SJCRH30 (cell line): ENCODE measurements at places on chromosomes 13 and 19. TPM values are rescaled to one million over a fixed set of nuclear protein-coding genes. Genes with fewer than 3 reads are reported as not detected.

SPTBN4 gene
- total RNA-seq = 0.13 and 0.32 TPM in 2 replicates

CGB2 gene
- total RNA-seq = not detected in 2 replicates

NMRK2 gene
- total RNA-seq = 0.79 and 1.1 TPM in 2 replicates

HNRNPM gene
- total RNA-seq = 191 and 195 TPM in 2 replicates

EIF3K gene
- 320 and 322 TPM in 2 replicates for total RNA-seq

CYP4F2 gene
- total RNA-seq = not detected in 2 replicates

GRCh38 chr19:29751932-29752331, 36.9 kb upstream of the C19orf12 start:
- peaks cover 6% of the 10 kb centered on the region; the same call in 1 of the 2 replicates for H3K27me3 ChIP-seq
- H3K4me3 ChIP-seq = no peak overlapping the region
- no peak overlapping the region for H3K27ac ChIP-seq
- no peak for DNase-seq

DNA sequence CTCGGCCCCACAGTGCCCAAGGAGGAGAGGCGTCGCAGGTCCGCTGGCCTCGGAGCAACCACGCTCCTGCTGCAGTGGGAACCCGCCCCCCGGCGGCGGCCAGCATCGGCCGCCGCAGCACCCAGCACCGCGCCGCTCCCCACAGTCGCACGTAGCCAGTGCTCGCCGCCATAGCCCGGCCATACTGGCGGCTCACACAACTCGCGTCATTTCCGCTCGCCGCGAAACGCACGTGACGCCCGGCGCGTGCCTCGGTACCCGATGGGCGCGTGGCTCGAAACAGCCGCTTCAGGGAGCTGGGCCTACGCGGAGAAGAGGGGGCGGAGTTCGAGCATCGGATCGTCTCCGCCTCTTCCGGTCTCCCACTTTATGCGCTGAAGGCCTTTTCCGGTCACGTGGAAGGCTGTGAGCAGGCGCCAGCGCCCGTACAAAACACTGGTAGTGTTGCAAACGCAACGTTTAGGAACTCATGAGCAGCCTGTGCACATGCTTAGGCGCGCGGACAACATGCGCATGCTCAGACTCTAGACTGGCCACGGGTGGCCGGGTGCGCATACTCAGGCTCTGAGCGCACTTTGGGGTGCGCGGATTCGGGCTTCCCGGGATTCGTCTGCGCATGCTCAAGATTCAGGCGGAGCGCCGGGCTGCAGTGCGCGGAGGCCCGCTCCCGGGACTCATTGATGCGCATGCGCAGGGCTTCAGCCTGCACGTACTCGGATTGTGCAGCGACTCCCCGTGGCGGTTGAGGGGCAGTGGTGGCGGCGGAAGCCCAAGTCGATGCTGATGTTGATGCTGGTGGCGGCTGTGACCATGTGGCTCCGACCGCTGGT, at the start of the genes CATSPERD and LONP1:
Gene CATSPERD (plus strand): TSS at position 677 of the 830 bp plus-strand sequence. CDS start 101 bp downstream, at position 778.
Gene LONP1 (minus strand): TSS at position 186 of the 830 bp plus-strand sequence. CDS start 14 bp downstream, at position 172.
- no peaks in the 10 kb centered on the region for H3K27me3 ChIP-seq
- 0 out of 2 replicates have a peak, but pooled peaks cover 3% of the 10 kb centered on the region for H3K36me3 ChIP-seq
- peaks cover 4% of the 10 kb centered on the region; the same call in 1 of the 2 replicates for H3K4me1 ChIP-seq
- peak; percentile 98 for DNase-seq
- H3K4me3 ChIP-seq = peak within 1 kb of the TSS; percentile 79

DNA sequence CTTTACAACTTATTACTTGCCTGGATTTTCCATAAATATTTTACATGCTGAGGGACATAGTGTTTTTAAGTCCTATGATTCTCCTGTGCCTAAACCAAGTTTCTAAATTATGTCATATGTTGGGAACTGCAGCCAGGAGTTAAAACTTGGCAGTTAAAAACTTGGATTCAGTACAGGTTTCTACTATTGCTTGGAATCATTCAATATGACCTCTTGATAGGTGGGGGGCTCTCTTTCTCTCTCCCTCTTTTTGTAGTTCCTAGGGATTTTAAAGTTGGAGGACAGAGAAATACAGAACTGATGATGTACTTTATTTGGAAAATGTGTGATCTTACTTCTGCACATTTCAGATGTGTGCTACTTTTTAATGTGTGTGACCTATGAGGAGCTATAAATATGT, 4.7 kb downstream of the CSNK1A1L start:
- DNase-seq = no peak
- H3K27ac ChIP-seq = no peak overlapping the region
- H3K27me3 ChIP-seq = 0 out of 2 replicates have a peak, but pooled peaks cover 4% of the 10 kb centered on the region
- no peaks in the 10 kb centered on the region for H3K36me3 ChIP-seq
- no peak overlapping the region for H3K4me3 ChIP-seq
- H3K4me1 ChIP-seq = no peaks in the 10 kb centered on the region

DNA sequence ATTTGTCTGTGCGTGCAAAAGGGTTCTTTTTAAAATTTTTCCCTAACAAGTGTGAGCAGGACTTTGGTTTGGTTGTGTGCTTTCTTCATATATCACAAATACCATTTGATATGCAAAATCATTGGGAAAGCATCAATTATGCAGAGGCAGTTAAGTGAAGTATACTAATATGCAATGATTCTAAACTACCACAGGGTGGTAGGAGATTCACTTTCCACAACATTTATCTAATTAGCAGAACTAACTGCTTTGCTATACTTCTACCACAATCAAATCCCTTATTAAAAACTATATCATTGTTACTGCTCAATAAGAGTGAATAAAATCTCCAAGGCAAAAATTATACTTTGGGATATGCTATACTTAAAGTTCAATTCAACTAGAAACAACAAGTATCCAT, 2738.9 kb upstream of the PCDH20 start:
- no peaks in the 10 kb centered on the region for H3K27me3 ChIP-seq
- no peak overlapping the region for H3K27ac ChIP-seq
- no peaks in the 10 kb centered on the region for H3K36me3 ChIP-seq
- H3K4me1 ChIP-seq = peaks cover 7% of the 10 kb centered on the region; the same call in 1 of the 2 replicates
- no peak for DNase-seq

DNA sequence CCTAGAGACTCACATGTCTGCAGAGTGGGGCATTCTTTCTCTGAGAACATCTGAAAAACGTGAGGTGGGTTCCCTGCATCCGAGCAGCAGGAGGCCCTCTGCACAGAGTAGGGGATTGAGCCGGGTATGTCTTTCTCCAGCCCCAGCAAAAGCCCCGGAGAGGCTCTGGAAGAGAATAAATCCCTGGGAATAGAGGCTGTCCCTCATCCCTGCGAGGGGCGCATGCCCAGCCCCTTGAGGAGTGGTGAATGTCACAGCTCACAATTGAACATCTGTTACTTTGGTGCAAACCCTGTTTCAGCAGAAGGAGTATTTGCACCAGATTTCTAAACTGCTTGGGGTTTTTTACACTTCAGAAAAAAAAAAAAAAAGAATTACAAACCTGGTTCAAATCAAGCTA, 164.6 kb downstream of the FGF14 start:
- H3K4me3 ChIP-seq = no peak overlapping the region
- DNase-seq = no peak
- H3K4me1 ChIP-seq = no peaks in the 10 kb centered on the region
- no peak overlapping the region for H3K27ac ChIP-seq

GRCh38 chr13:109844396-109844795, 58.0 kb upstream of the IRS2 start:
- H3K4me3 ChIP-seq = no peak overlapping the region
- no peak for DNase-seq
- H3K36me3 ChIP-seq = no peaks in the 10 kb centered on the region
- no peak overlapping the region for H3K27ac ChIP-seq
- peaks cover 23% of the 10 kb centered on the region for H3K4me1 ChIP-seq

- DNase-seq = no peak
- H3K4me3 ChIP-seq = no peak overlapping the region
- H3K4me1 ChIP-seq = no peaks in the 10 kb centered on the region
- no peaks in the 10 kb centered on the region for H3K36me3 ChIP-seq
These were observed 55.4 kb upstream of the ADGRE5 start for GRCh38 chr19:14325863-14326262.

GRCh38 chr19:8577247-8577646, at the start of gene MYO1F:
Gene MYO1F (minus strand): TSS chr19:8577442. CDS start chr19:8577309, 133 bp downstream.
- no peaks in the 10 kb centered on the region for H3K4me1 ChIP-seq
- H3K27me3 ChIP-seq = no peaks in the 10 kb centered on the region
- no peak for DNase-seq
- H3K4me3 ChIP-seq = no peak within 1 kb of the TSS

- H3K27ac ChIP-seq = no peak overlapping the region
- H3K27me3 ChIP-seq = no peaks in the 10 kb centered on the region
- no peaks in the 10 kb centered on the region for H3K4me1 ChIP-seq
- H3K4me3 ChIP-seq = no peak overlapping the region
These were observed 699.5 kb downstream of the PCDH9 start for GRCh38 chr13:66530686-66531085.
